ENCODE measurements at places on chromosomes 2 and 18.
A peak's percentile ranks its signal among the peaks of the same experiment; 100 is the strongest.

DNA sequence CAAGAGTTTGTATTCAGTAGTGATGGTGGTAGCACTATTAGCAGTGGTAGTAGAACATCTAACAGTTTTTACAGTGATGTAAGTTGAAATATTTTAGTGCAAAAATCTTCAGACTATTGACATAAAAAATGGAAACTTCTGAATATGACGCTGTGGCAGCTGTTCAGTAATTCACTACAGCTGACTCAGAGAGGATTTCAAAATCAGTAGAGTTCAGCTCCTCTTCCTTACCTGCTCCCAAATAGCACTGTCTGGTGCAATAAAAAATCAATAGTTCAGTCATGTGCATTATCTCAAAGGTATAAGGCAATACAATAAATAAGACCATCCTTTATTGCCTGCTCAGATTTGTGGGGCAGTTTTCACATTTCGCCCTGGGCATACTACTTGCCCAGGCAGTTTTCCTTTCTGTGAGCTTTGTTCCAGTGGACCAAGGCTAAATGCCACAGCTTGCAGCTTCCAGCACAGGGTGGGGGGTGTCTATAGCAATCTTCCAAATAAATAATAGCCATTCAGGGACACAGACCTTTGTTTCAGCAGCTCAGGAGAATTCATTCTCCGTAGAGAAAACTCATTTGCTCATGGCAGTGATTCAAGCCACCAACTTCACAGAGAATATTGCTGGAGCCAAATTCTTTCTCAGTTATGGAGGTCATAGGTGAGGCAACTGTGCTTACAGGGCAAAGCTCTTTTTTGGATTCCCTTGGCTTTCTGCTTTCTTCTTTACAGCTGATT is 33.9 kb upstream of the GORASP2 start:
- DNase-seq, result no peak

- peak; percentile 63 for DNase-seq
Observed at GRCh38 chr2:231361701-231362554, 33.6 kb upstream of the B3GNT7 start.

- DNase-seq, result no peak
Observed at GRCh38 chr2:183124957-183125255, 663 bp downstream of the NUP35 start.

- DNase-seq, result no peak
Observed at GRCh38 chr2:169348321-169349024, 13.9 kb downstream of the LRP2 start.

DNA sequence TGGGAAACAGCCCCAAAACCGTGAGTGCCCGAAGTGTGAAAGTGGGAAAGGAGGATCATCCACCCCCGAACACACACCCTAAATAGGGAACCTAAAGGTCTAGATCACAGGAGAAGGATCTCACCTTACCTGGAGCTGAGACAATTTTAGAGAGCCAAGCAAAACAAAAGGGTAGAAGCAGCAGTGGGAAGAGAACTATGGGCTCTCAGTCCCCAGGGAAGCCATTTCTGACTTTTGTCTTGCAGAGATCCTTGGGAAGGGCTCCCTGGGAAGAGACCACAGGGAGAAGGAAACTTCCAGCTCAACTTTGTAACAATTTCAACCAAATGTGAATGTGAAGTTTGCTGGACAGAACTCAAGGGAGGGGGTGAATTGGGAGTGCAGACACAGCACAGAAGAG is 110.6 kb downstream of the WDPCP start:
- no peak for DNase-seq

DNA sequence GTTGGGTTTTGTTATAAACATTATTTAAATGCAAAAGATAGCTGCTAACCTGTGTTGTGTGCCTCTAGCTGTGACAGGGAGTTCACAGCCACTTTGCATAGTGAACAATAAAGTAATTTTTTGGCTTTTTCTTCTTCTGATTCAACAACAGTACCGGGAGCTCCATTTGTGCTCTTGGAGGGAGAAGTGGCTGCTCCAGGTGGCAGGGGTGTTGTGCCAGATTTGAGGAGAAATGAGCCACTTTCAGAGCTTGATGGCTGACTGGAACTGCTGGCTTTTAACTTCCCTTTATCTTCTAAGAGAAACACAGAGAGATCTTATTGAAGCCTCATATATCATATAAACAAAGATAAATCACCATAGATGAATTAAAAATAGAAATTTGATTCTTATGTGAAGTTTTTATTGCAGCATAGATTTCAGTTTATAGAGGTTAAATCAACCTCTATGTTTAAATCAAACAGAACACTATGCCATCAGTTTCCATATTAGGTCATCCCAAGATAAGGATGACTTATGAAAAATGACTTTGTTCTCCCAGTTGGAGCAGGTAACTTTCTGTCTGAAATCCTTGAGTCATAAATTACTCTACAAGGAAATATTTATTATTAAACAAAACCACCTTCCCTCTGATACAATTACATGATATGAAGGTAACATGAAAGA is 182.0 kb upstream of the SESTD1 start:
- no peak for DNase-seq
